Stimulated activated CD4-positive, alpha-beta T cell treated with anti-CD3 and anti-CD28 coated beads, TNF-alpha, amount 100 ng/mL, for 48 hours (primary cell): ENCODE measurements at places on chromosomes 3 and 15.

DNA sequence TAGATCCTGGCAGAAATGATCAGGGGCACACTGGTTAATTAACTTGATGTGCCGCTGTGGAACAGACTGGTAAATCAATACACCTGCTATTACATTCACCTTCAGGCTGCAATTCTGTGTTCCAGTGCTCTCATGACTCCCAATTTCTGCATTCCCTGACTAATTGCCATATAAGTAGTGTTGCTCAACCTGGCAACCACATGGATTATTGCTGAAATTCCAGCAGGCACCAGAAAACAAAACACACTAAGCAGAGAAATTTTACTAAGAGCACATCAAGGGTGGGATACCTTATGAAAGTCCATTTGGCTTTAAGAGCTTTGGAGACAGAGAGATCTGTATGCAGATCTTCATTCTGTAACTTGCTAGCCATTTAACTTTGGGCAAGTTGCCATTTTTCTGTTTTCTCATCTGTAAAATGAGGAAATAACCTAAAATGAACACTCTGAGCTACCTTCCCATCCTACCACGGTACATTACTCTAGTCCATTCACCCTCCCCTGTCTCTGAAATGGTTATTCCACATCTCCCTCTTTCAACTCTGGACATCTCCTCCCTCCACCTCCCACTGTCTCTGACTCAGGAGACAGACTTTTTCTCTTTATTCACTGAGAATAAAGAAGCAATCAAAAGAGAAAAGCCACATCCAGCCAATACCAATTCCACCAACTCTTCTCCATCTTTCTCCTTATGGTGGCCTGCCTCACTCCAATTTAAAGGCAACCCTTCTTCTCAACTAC is 54.6 kb downstream of the STAC start:
- DNase-seq, result no peak

DNA sequence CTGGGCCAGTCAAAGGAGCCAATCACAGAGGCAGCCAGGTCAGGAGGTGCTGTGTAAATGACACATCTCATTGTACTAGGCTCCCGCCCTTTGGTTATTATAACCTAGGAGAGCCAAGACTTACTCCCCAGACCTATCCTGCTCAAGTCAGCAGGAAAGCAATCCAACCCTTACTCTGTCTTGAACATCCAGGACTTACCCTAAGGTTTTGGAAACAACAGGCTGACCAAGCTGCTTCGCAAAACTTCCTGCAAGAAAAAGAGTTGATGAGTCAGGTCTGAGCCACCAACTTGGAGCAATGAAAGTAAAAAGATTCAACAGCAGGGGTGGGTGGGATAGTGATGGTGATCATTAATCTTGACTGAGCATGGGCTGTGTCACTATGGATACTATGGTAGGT is 144.4 kb downstream of the MYLK start:
- DNase-seq, result no peak

DNA sequence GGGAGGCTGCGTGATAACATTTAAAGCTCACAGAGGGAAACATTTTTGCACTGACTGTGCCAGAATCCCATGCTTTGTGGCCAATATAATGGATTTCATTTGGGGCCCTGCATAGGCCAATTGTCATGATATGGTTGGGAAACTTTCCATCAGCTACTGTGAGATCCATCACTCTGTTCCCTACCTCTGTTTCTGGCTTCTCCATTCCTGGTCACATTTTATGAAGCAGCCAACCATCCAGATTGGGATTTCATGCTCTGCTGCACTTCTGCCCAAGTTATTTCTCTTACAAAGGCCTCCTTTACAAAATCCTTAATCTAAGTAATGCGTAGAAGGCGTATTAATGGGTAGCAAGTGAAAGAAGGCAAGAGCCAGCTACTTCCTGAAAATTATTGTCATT is 221.1 kb downstream of the LRTM1 start:
- DNase-seq, result no peak

DNA sequence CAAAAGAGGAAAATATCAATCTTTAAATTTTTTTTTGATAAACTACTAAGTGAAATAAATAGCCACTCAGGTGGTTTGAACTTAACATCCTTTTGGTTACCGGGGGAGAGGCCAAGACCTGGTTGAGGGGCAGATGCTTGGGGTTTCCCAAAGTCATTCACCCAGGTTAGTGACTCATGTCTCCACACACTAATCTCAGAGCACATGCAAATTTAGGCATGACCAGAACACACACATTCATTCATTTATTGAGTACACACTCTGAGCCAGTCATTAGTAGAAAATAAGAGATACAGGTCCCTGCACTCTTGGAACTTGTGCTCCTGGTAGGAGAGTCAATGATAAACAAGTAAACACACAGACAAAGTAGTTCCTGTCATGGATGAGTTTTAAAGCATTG is 7.3 kb downstream of the ILDR1 start:
- DNase-seq, result no peak

DNA sequence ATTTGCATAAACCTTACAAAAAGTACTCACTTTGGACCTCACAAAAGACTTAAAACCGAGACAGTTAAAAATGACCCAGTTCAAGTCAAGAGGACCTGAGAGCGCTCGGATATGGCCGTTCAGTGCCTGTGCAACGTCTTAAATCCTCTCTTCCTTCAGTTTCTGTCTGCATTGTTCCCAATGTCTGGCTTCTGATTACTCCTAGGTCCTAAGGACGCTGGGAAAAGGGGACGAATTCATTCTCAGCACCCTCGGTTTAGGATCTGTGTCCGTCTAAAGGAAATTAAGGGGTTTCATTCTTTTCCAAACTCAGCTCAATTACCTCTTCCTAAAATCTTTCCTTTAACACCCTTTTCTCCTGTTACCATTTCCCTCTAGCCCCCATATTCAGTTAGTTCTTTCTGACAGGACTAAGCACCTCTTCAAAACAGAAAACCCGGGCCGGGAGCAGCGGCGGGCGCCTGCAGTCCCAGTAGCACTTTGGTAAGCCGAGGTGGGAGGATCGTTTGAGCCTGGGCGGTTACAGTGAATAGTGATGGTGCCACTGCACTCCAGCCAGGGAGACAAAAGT is 970 bp downstream of the DPPA4 start:
- no peak for DNase-seq

DNA sequence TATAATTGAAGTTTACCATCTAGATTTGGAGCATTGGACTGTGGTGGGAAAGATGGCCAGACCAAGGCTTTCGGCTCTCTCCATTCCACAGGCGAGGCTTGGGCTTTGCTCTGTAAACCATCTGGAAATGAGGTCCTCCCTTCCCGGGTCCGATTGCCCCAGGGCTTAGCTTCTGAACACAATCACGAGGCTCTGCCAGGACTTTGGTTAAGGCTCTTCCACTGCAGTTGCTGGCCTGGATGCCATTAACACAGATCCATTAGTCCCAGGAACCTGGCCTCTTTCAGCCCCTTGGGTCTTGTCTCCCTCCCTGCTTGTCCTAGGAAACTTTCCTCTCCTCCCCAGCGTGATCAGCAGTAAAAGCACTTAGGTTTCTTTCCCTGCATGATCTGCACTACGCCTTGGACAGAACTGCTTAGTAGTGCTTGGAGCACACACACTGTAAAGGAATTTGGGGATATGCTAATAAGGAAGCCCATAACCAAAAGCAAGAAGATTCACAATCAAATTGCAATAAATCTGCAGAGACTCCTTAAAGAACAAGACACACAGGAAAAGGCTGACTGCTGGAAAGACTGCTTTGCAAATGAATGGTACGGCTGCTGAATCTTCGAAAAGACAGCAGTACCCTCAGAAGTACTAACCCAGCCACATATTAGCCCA is 154.3 kb downstream of the ECT2 start:
- no peak for DNase-seq

GRCh38 chr3:127820221-127820825 is 2.0 kb downstream of the MGLL start:
- DNase-seq, result no peak

- no peak for DNase-seq
These were observed 60.1 kb upstream of the PRR23E start for GRCh38 chr3:127132876-127133275.

- no peak for DNase-seq
These were observed 199.6 kb downstream of the EFHB start for GRCh38 chr3:19734453-19734852.

GRCh38 chr3:45947361-45947760 is 4.1 kb downstream of the CXCR6 start:
- DNase-seq, result no peak

GRCh38 chr3:136105044-136105443 is 91.1 kb downstream of the MSL2 start:
- no peak for DNase-seq

DNA sequence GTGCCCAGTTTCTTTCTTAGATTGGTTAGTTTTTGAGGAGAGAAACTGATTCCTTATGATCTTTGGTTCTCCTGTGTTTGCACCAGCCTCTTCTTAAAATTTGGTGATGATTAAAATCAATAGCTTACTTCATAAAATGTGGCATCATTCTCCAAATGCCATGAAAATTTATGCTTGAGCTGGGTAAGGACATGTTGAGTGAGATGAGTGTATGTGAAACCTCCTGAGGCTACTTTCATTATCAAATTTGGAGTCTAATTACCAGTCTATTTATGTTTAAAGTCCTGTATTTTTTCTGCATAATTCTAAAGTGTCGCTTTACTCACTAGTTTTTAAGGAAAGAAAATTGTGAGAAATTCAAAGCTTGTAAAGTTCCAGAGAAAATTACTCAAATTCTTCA is 102.1 kb downstream of the DIPK2A start:
- no peak for DNase-seq

GRCh38 chr3:158652463-158652862 is 8.1 kb downstream of the GFM1 start:
- DNase-seq, result no peak

GRCh38 chr3:107117922-107118536 is 259.2 kb upstream of the CCDC54 start:
- peak; percentile 5 for DNase-seq

GRCh38 chr3:172303181-172303580 is 145.1 kb downstream of the GHSR start:
- no peak for DNase-seq

DNA sequence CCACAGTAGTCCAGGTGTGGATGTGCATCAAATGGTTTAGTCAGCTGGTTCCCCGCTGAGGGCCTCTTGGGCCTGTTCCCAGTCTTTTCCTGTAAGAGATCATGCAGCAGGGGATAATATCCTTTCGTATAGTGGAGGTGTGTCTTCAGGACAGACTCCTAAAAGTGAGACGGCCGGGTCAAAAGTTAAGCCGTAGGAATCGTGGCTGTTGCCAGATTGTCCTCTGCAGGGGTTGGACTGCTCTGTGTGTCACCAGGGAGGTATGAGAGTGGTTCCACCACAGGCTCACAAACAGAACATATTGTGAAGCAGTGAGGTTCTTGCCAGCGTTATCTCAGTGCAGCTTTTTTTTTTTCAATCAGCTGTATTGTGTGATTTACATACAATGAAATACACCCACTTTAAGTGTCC is 95.0 kb downstream of the VGLL4 start:
- no peak for DNase-seq

GRCh38 chr3:58566398-58567250 is 10.6 kb downstream of the FAM107A start:
- DNase-seq, result no peak

- DNase-seq, result no peak
These were observed 21.9 kb downstream of the PIK3CB start for GRCh38 chr3:138812806-138813205.

DNA sequence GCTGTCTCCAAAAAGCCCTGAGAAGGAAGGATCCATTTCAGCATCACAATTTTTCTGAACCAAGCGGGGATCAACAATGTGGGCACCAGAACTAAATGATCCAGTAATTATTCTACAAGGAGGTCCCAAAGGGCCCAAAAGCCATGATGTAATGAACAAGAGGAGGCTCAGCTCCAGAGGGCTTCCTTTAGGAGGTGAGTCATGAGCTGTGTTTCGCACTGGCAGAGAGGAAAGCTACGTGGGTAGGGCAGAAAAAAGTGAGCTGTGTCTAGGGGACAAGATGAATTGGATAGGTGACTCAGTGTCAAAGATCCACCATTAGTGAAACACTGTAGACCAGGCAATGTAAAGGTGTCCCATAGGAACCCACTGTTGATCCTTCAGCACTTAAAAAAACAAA is 113.4 kb downstream of the RORA start:
- no peak for DNase-seq

GRCh38 chr15:84983711-84984110 is 2.1 kb downstream of the PDE8A start:
- DNase-seq, result no peak

DNA sequence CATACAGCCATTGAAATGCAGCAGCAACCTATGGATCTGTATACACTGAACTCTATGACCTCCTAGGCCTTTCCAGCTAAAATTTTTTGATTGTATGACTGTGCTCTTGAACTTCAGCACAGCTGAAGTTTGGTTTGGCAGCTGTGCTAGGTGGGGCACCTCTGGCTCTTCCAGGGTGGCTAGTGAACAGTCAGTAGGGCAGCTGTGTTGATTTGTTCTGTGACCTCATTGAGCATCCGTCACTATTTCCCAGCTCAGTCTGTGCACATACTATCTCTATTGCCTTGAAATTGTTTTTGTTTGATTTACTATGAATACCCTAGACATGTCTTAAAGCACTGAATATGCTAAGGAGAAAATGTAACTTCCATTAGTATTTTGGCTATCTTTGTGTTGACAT is 363.2 kb upstream of the NAALADL2 start:
- no peak for DNase-seq

DNA sequence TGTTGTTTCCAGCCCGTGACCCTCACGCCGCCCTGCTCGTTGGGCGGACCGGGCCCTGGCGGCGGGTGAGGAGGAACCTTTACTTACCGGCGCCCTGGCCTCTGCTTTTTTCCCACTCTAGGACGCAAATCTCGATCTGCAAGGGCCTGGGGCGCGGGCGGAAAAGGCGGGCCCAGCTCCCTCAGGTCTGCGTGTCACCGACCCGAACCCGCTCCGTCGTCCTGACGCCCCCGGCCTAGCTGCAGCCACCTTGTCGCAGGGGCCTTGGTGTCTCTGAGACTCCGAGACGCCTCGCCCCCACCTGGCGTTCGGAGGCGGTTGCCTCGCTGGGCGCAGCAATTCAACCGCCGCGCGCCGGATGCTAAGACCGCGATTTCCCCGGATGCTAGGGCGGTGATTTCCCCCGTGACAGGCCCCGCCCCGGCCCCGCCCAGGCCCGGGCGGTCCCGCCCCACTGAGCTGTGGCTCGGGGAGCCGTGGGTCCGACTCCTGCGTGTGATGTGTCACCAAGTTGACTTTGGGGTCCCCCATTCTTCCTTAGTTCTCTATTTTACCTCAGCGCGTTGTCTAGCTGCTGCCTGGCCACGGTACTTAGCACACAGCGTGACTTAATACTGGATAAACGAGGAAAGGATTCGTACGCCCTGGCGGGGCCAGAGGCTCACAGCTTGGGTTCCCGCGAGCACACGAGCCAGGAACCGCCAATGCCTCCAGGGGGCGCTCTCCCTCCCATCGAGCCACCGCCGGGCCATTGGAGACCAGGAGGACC is at the start of gene RPL39L:
Gene RPL39L (minus strand): TSS at position 371 of the 769 bp plus-strand sequence. CDS start 18,196 bp downstream, outside the sequence.
- DNase-seq, result peak; percentile 86

DNA sequence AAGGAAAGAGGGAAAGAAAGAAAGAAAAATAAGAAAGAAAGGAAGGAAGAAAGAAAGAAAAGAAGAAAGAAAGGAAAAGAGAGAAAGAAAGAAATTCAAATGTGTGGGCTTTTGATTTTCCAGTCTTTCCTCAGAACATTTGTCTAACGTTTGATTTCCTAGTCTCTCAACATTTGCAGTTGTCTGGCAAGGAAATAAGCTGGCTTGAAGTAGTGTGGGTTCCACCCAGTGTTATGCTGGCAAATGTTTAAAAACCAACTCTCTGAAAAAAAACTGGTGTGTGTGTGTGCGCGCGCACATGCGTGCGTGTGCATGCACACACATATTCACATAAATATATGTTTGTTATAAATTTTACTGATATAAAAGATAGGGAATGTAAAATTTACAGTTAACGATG is 54.6 kb upstream of the C3orf49 start:
- no peak for DNase-seq

GRCh38 chr3:111568911-111569310 is 26.2 kb downstream of the ZBED2 start:
- no peak for DNase-seq
